AG04449 (cell line): ENCODE measurements at places on chromosomes 11 and 22.

- DNase-seq, result no peak
These were observed 100.1 kb downstream of the KCNQ1OT1 start for GRCh38 chr11:2599561-2600189.

DNA sequence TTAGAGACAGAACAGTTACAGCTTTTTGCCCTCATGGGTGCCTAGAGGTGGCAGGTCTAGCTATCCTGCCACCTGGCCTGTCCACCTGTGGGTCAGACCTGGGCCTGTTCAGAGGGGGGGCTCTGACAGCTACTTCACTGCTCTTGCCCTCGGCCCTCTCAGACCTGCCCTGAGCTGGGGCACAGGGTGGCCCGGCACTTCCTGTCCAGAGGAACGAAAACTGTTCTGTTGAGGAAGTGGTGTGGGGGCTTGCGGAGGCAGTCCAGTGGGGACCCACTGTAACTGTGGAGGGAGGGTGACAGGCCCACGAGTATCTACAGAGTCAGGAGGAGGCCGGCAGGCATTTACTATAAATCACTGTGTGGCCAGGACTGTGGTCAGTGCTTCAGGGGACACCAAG is 16.2 kb downstream of the TESMIN start:
- DNase-seq, result no peak

DNA sequence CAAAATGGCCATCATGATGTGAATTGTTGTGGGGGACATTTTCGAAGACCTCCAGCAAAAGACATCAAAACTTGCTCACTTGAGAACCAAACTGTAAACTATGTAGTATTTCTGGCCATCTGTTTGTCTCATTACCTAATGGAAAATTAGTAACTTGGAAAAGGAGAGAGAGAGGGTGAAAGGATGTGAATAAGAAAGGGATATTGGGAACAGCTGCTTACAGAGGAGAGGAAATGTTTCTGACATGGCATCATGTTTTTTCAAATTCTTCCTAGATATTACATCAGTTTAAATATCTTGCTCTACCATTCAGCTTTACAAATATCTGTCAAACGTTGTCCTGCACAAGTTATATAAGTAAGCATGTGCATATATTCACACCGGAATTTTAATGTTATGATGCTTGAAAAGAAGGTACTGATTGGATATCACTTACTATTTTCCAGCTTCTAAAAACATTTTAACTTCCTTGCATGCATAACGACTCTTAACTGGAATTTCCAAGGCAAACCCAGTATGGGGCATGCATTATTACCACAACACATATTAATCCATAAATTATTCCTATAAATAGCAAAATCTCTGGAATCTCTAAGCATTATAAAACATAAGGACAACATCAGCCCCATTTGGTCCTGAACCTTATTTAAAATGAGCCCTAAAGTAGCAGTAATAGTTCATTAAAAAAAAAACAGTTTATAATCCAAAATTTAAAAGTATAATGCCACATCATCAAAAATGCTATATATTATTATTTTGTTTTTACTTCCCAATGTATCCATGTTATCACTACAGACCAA is 20.0 kb downstream of the GUCY1A2 start:
- DNase-seq, result peak; percentile 60

DNA sequence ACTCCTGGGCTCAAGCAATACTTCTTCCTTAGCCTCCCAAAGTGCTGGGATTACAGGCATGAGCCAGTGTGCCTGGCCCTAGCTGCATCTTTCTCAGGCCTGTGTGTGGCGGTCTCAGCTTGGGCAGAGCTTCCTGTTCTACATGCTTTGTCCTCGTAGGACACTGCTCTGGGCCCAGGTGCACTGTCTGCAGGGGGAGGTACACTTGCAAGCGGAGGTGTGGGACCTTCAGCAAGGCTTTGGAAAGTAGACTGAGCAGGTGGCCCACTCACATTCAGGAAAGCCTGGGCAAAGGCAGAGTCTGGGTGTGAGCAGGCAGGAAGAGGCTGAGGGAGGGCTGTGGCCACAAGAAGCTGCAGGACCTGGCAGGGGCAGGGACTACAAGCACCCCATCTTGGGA is 33.6 kb upstream of the SUSD2 start:
- no peak for DNase-seq

GRCh38 chr22:49571326-49571725 is 256.3 kb downstream of the BRD1 start:
- no peak for DNase-seq

DNA sequence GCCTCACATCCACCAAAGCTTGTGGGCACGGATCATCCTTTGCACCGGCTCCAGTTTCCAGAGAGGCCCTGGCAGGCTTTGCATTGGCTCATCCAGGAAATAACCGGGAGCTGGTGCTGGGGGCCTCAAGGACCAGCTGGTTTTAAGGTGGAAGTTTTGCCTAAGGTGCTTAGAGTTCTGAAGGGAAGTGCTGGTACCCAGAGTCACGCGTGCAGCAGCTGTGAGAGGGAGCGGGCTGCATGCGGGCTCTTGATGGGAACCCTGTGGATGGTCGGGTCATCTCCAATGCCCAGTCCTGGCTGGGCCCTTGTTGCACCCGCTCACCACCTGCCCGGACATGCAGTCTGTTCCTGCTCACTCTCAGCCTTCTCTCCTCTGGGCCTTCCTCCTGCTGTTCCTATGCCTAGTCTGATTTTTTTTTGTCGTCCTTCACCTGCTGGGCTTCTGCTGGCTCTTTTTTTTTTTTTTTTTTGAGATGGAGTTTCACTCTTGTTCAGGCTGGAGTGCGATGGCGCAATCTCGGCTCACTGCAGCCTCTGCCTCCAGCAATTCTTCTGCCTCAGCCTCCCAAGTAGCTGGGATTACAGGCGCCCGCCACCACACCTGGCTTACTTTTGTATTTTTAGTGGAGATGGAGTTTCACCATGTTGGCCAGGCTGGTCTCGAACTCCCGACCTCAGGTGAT is 24.0 kb upstream of the PRR5 start:
- no peak for DNase-seq

GRCh38 chr22:43081968-43082367 is 7.2 kb downstream of the TTLL1 start:
- no peak for DNase-seq

- DNase-seq, result peak; percentile 49
These were observed 126.5 kb downstream of the RASSF10 start for GRCh38 chr11:13135385-13136271.

DNA sequence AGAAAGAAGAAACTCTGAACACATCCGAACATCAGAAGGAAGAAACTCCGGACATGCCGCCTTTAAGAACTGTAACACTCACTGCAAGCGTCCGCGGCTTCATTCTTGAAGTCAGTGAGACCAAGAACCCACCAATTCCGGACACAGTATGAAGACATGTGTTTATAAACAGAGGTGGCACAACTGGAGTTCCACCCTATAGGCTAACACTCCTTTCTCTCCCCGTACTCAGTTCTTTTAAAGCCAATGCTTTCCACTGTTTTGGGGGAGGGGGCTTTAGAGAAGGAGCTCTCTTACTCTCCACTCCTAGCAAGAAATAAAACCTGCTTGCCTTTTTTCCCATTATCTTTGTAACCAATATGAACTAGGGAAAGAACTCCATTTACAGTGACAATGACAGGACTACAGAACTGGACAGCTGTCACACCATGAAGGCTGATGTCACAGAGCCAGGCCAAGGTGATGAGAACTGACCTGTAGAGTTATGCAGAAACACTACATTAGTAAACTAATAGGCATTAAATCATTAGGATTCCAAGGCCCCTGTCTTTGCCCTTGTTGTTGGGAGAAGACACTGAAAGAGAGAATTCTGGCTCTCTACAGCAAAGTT is 733 bp downstream of the TRIM5 start:
- no peak for DNase-seq

- DNase-seq, result no peak
These were observed 5.1 kb downstream of the USP35 start for GRCh38 chr11:78193806-78194205.

GRCh38 chr11:102192349-102193066 is 82.3 kb downstream of the YAP1 start:
- DNase-seq, result no peak

GRCh38 chr11:70270877-70271648 is 573 bp downstream of the PPFIA1 start:
- DNase-seq, result peak; percentile 17

- DNase-seq, result no peak
These were observed 43.0 kb upstream of the CCDC134 start for GRCh38 chr22:41757502-41757901.

- no peak for DNase-seq
These were observed 32.6 kb downstream of the WNT11 start for GRCh38 chr11:76173663-76174062.

- DNase-seq, result no peak
These were observed 28.3 kb downstream of the OSBPL5 start for GRCh38 chr11:3136546-3137455.

- DNase-seq, result no peak
These were observed 106.4 kb downstream of the CTNND1 start for GRCh38 chr11:57867966-57868365.

DNA sequence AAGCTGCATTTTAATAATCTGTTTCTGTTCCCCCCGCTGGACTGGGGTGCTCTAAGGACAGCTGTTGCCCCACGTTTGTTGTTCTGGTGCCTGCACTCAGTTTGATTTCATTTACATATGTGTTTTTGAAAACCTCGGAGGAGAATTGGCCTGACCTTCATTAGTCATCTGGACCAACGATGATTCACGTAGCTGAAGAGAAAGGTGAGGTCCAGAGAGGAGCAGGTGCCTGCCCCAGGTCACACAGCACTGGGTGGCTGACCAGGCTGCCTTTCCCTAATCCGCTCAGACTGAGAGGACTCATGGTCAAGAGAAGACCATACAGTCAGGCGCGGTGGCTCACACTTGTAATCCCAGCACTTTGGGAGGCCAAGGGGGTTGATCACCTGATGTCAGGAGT is 3.8 kb downstream of the CSDC2 start:
- no peak for DNase-seq

GRCh38 chr11:66524304-66525040 is 14.0 kb downstream of the BBS1 start:
- DNase-seq, result no peak

DNA sequence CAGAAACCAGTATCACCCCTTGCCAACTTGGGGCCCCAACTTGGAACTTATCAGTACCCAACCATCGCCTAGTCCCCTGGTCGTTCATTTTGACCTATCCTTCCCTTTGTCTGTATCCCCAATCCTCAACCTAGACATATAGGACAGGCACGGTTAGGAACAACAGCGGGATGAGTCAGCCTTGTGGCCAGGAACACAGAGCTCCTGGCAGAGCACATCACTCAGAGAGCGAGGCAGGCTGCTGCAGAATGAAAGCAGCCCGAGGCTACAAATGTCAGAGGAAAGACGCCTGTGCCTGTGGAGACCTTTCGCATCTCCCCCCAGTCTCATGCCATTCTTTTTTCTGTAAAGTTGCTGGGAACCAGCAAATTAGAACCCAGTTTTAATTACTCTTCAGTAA is 14.6 kb downstream of the DKK3 start:
- DNase-seq, result no peak

GRCh38 chr11:73404048-73404447 is 27.8 kb downstream of the RELT start:
- DNase-seq, result no peak

DNA sequence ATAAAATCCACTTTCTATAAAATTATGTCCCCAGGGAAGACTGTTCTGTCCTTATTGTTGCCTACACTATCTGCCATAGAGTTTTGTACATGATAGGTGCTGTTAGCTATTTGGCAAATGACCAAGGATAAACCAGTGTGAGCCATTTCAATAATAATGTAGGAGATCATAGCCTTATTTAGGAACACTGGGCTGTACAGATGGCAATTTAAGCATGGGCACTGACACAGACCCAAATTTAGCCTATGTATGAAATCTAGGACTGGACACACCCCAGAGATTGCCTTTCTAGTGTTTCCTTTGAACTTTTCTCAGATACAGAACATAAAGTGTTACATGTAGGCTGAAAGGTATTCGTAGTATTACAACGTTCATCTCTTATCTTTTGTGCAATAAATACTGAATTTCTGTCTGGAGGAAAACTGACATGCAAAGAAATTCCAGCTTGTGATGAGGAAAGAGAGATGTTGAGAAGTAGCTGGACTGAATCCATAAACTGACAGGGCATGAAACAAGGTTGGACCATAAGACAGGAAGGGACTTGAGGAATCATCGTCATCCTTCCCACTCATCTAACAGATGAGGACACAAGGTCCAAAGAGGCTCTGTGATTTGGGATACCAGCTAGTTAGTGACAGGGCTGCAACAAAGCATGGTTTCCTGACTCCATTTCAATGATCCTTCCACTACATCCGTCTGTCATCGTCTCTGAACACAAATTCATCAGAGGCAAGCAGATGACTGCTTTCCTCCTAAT is 60.3 kb downstream of the TMPRSS5 start:
- no peak for DNase-seq

DNA sequence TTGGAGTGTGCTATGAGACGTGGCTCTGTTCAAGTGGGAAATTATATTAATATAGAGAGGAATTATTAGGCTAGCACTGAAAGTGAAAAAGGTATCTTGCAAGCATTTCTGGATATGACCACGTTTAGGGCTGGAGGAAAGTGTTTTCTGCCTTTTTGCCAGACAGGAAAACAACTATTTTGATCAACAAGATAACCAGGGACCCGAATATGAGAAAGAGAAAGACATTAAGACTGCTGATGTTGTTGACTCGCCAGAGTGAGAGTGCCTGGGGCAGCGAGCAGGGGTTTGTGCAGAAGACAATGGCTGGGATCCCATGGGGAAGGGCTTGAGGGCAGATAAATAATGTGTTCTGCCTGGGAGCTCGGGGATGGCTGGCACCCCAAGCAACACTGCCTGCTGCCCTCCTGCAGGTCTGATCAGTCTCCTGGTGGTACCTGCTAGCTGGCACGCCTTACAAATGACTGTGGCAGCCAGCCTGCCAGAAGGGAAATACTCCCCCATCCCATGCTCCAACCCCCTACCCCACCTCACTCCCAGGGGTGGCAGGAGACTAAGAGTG is 23.1 kb upstream of the CHST1 start:
- DNase-seq, result no peak

- DNase-seq, result no peak
These were observed 20.1 kb downstream of the TSSC4 start for GRCh38 chr11:2420502-2421225.

- DNase-seq, result peak; percentile 34
These were observed 6.4 kb downstream of the SNU13 start for GRCh38 chr22:41682033-41682807.

- no peak for DNase-seq
These were observed 8.3 kb downstream of the CAT start for GRCh38 chr11:34447044-34447443.

GRCh38 chr11:36061471-36061870 is 117.6 kb downstream of the LDLRAD3 start:
- no peak for DNase-seq

- DNase-seq, result no peak
These were observed 119.9 kb downstream of the KIAA1671 start for GRCh38 chr22:25072406-25072805.

GRCh38 chr11:110734790-110735189 is 22.6 kb upstream of the ARHGAP20 start:
- no peak for DNase-seq

- DNase-seq, result no peak
These were observed 7.5 kb upstream of the CDKN1C start for GRCh38 chr11:2892967-2893528.
